ENCODE measurements at places on chromosomes 6 and 20.

DNA sequence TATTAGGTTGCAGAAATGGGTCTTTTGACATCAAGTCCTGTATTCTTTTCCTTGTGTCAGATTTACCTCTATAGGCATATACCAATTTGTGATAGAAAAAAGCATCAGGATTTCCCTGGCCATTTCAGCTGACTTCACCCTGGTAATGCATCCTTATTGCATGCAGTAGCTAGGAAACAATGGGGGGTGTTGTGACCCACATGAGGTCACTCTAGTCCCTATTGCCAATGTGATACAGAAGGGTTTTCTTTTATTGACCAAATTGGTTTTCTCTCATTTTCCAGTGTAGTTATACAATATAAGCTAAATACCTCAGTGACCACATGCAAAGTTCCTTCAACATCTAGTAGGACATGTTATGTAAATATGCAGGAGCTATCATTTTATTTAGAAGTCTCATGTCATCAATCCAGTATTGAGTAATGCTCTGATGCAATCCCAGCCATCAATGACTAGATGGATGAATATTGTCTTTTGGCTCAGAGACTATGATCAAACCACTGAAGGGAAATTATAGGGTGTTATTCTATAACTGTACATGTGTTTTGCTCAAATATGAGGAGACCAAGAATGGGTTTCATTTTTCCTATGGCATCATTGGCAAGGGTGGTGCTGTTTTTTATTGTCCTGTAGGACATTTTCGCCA is 177.7 kb downstream of the KLHL32 start:
- no peak for DNase-seq

DNA sequence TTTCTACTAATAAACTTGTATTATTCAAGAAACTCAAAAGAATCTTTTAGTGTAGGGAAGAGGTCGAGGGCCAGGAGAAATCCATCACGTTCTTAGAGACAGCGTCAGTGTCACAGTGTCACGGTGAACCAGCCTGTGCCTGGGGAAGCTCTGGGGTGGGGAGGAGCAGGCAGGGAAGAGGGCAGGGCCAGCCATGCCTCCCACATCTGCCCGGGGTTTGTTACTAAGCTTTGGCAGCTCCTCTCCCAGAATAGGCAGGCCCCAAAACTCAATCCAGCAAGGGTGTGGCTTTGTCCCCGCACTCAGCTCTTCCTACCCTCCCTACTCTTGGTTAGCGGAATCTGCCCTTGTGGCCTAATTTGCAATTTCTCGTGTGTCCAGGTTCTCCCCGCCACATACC is 72.9 kb downstream of the TCP11 start:
- DNase-seq: no peak

DNA sequence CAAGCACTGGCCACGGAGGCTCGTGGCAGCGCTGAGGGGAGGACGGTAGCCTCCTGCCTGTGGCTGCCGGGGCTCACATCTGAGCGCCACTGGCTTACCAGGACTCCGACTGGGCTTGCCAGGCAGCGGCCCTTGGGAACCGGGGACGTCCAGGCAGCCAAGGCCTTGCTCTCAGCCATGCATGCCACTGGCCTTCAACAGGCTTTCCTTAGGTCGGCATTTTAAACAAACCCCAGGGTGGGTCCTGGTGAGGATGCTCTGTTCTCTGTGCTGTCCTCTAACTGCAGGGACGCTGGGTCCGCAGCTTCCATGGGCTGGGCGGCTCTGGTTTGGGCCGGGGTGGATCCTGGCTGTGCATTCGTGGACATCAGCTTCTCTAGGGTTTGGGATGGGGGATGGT is 59.1 kb upstream of the BHLHE23 start:
- DNase-seq: no peak

- no peak for DNase-seq
Measured at GRCh38 chr6:35635601-35636597, 52.8 kb downstream of the FKBP5 start.

- no peak for DNase-seq
Measured at GRCh38 chr6:155887421-155887820, 431.8 kb upstream of the NOX3 start.

- DNase-seq: no peak
Measured at GRCh38 chr20:50523552-50524167, 13.5 kb downstream of the PTPN1 start.

DNA sequence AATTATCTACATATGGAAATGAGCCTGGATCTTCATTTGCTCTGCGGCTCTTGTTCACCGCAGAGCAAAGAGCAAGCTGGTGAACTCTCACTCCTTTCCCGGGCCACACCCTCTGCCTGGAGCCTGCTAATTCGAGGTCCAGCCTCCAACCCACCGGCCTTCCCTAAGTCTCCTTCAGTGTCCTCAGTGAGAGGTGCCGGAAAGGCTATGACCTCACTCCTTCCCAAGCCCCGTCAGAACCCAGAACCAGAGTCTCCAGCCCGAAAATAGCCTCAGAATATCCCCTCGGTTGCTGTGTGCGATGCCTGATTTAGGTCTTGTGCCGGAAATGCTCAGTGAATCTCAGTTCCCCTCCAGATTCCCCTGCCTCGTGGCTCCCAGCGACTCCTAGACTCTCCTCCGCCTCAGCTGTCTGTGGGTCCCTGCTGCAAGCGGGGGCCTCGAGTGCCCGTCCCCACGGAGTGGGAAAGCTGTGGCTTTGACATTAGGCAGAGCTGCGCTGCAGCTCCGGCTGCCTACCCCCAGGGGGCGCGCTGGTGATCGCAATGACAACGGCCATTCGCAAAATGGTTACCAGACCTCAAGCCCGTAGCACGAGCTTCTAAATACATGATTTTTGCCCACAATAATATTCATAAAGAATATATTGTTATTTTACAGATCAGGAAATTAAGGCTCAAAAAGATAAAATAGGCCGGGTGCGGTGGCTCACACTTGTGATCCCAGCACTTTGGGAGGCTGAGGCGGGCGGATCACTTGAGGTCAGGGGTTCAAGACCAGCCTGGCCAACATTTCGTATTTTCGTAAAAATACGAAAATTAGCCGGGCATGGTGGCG is 4.1 kb upstream of the BNIP5 start:
- DNase-seq: peak; percentile 66

- DNase-seq: no peak
Measured at GRCh38 chr6:71107911-71108420, 151.1 kb upstream of the B3GAT2 start.

Data from CD4-positive, alpha-beta memory T cell (primary cell).